ENCODE measurements at places on chromosomes 5 and 9.

DNA sequence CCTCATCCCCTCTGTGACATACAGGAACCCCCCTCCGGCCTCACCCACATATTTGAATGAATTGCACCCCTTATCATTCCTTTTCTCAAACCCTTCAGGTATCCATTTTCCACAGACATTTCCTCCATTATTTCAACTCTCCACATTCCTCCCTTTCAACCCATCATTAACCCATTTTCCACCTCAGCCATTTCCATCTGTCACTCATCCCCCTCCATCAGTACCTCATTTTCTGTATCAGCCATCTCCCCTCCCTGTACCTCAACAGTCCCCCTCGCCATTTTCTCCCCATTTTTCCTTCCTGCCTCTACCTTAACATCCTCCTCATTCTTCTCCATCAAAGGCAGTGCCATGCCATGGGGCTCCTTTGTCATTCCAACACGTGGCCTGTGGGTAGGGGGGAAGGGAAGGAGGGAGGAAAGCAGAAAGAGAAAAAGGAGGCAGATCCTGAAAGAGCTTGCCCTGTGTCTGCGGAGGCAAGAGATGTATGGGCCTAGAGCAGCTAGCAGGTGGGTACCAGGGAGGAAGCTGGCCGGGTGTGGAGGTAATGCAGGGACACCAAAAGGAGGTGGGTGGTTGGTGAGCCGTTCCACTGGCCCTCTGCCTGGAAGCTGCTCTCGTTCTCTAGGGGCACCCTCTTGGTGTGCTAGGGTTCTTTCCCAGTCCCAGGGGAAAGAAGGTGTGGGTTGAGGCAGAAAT is 1.5 kb downstream of the DNAJB5 start:
- DNase-seq: no peak

GRCh38 chr9:83066771-83067170 is 3.8 kb upstream of the RASEF start:
- no peak for DNase-seq

DNA sequence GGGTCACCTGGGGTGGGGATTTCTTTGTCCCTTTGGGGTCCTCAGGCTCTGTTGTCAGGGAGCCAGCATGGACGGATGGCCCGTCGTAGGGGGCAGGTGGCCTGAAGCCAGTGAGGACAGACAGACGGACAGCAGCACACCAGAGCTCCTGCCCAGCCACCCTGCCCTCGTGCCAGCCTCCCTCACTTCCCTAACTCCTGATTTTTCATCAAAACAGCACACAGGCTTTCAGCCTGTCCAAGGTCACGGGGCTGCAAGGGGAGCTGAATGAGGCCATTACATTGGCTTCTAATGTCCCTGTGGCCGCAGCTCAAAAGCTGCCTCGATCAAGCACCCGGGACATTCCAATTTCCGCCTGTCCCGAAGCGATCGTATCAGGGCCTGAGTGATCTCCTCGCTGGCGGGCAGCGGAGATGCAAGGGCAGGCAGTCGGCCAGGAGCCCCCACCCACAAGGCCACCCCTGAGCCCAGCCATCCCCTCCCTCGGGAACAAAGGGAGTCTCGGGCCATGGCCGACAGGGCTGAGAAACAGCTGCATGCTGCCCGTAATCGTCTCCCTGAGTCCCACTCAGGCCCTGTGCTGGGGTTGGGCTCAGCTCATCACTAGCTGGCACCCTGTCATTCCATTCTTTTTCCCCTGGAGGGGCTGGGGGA is 50.5 kb upstream of the RNU6ATAC start:
- DNase-seq: no peak

DNA sequence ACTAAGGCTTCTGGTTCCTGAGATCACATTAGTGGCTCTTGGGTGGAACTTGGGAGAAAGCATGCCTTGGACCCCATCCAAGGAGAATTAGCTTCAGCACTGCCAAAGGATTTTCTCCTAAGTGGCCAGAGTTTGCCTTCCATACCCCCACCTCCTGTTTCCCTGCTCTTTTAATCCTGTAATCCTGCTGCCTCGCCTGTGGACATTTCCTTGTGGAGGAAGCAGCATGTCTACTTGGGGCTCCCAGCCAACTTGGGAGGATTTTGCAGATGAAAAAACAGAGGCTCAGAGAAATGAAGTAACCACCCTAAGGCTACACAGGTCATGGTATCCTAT is 1.6 kb downstream of the ARSI start:
- DNase-seq: peak; percentile 97

GRCh38 chr9:34446951-34447350 is 11.4 kb downstream of the FAM219A start:
- no peak for DNase-seq

DNA sequence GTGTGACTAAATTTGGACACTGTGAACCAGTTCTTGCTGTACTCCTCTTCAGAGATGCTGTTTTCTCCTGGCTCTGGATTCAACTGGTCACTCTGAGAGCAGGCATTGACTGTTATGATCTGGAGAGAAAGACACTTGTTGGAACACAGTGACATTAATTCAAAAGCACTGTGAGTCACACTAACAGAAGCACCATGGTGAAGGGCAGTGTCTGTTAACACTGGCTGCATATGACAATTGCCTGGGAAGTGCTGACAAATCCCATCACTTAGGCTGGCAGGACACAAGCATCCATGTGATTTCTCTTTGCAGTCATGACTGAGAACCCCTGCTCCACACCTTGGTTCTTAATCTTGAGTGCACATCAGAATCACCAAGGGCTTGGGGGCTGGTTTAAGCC is 132.4 kb downstream of the TRPM6 start:
- no peak for DNase-seq

GRCh38 chr5:43042626-43043399 is 2.7 kb upstream of the ANXA2R start:
- DNase-seq: peak; percentile 29

GRCh38 chr5:120306303-120306702 is 157.8 kb upstream of the PRR16 start:
- DNase-seq: no peak

DNA sequence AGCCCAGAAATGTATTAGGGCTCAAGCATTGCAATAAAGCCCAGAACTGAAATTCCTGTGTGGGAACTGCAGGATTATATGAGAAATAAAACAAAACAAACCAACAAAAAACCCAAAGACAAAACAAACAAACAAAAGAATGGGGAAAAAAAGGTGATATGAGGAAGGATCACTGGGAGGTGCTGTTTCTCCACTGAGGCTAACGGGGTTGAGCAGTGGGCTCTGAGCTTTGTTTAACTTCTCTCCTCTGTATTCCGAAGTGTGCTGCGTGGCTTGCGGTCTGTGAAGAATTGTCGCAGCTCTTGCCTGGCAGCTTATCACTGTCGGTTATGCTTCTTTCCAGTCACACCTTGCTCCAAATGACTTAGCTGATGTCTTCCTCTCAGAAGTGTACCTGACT is 106.3 kb downstream of the TENT4A start:
- DNase-seq: peak; percentile 68

DNA sequence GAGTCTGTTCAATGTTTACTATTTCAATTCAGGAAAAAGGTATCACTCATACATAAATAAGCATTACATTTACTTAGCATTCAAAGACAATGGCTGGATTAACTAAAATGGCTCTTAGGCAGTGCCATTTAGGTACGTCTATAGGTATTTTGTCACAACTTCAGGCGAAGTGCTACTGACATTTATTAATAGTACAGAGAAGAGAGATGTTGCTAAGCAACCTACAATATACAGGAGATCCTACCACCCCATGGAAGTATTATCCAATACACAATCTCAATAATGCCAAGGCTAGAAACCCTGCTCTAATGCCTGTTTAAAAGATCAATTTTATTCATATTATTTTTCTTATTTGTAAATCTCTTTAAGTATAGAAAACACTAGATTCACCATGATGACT is 76.0 kb downstream of the UBAP2 start:
- no peak for DNase-seq

GRCh38 chr5:22787807-22788206 is 65.3 kb downstream of the CDH12 start:
- no peak for DNase-seq

DNA sequence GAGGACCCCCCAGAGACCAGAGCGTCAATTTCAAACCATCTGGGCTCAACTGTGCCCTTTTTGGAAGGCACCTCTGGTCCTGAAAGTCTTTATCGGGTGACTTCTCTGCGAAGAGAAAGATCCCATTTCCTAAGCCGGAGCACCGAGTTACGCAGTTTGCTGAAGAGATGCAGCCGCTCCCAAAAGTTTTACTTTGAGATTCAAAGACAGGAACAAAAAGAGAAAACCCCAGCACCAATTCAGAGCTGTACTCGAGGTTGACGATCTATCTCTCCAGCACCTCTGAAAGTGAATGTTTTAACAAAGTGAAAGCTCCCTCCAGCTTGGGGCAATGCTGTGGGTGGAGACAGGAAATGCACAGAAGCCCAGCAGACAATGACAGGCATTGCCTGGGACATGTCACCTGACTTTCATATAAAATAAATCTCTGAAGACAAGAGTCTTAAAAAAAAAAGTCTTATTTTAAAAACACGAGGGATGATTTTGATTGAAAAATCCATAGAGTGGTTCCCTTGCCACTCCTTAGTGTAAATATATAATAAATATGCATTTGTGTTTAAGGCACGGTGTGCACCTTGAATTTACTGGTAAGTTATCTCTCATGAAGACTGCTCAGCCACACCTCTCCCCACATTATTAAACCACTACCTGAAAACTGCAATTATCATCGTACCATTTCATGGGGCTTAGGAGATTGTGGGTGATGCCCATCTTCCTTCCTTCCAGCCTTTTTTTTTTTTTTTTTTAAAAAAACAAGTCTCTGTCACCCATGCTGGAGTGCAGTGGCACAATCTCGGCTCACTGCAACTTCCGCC is 79.9 kb downstream of the FNBP1 start:
- no peak for DNase-seq

DNA sequence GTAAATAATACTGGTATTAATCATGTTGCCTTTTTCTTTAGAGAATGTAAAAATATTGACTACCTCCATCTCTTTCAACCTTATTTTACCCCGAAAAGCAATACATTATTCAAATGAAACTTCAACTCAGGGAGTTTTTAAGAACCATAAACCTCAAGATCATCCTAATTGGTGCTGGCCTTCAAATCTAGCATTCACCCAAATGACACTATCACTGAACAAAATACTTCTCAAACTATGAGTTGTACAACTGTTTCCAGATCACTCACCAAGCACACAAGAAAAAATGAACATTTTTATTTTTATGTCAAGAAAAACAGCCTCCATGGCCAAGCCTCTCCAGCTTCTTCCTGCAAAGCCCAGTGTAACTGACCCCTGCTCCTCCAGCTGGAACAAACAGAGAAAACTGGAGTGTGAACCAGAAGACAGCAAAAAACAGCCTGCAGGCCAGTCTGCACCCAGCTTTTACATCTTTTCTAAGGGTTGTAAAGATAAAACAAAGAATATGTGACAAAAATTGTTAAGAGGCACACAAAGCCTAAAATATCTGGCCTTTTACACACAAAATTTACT is 21.2 kb downstream of the AUH start:
- DNase-seq: no peak

DNA sequence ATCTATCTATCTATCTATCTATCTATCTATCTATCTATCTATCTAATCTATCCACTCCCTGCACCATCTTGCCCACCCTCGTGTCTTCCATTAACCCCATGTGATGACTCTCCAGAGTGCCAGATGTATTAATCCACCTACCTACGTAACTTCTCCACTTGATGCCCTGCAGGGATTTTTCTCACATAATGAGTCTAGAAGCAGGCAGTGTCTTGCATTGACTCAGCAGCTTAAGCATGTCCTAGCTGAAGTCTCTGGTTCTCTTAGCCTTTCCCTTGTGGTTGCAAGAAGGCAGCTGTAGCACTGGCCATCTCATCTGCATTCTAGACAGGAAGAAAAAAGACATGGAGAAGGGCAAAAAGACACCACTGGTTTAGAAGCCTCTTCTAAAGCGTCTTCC is 96.7 kb upstream of the ALDH1B1 start:
- no peak for DNase-seq

DNA sequence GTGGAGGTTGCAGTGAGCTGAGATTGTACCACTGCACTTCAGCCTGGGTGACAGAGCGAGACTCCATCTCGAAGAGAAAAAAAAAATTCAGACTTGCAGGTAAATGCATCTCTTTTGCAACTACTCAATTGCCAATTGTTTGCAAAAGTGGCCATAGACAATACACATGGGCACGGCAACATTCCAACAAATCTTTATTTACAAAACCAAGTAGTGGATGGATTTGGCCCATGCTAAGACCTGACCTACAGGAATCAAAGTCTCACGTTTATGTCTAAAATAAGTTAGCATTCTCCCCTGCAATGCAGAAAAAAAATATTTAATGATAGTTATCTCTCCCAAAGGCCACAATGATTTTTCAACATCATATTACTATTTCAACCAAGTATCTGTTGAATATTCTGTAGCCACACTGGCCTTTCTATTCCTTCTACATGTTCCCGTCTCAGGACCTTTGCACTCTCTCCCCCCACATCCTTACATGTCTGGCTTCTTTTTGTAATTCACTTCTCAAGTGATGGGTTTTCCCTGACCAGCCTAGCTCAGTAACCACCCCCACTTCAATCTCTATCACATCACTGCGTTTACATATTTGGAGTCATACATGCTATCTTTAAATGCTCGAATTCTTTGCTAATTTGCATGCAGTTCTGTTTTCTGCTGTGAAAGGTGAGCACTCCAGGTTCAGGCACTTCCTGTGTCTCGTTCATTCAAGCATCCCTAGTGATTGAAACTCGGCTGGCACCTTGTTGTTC is 54.2 kb downstream of the FNBP1 start:
- DNase-seq: no peak
